ENCODE measurements at places on chromosomes 7 and 10.

DNA sequence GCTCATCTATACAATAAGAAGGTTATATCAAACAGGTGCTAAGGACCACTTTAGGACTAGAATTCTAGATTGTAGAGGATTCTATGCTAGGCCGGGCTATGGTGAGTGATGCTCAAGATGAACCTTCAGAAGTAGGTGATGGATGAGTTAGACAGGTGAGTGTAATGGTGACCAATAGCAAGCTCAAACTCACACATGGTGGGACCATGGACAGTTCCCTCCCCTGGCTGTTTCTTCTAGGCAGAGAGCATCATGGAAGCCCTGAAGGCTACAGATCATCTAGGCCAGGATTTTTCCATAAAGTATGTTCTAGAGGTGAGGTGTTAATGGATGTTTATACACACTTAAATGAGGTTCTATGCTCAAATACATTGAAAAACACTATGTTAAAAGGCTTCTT is 162.2 kb upstream of the WDR11 start:
- no peak for DNase-seq

DNA sequence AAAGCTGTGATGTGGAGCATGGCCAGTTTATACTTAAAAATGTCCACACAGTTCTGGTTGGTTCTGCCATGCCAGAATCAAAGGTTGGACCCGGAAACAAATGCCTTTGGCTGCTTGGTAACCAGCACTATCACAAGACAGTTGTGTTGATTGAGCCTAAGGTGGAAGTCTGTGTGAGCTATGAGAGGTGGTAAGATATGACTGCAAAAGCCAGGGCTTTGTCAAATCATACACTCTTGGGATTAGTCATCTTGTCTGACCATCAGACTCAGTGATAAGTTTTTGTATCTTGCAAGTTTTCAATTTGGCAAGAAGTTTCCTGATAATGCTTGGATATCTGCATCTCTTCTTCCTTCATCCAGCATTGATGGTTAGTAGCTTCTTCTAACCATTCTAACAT is 35.5 kb downstream of the GPR141 start:
- no peak for DNase-seq

DNA sequence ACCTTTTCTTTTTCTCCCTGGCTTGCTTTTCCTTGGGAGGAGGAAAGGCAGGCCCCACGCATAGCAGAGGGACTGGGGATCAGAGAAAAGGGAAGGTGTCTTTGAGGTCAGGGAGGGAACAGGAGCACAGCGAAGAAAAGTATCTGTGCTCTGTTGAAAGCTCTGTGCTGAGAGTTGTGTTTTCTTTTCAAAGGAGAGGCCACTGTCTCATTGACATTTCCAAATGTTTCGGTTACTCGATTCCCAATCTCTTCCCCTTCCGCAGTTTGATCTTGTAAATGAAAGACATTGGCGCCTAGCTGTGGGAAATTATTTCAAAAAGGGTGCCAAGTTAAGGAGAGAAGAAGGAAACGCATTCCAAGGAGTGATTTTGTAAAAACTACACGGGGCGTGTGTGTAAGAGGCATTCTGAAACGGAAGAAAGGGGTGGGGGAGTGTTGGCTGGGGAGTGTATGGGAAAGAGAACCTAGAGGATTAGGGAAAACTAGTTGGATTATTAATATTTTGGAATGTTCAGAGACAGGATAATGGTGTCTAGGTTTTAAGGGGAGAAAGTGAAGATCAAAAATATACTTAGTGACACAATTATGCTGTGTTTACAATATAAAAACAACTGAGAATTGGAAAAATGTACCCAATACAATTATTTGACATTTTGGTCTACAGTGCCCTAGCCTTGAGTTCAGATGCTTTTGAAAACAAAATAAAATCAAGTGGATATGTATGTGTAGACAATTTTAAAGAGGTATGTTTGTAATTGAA is 708 bp downstream of the KLHDC10 start:
- no peak for DNase-seq

DNA sequence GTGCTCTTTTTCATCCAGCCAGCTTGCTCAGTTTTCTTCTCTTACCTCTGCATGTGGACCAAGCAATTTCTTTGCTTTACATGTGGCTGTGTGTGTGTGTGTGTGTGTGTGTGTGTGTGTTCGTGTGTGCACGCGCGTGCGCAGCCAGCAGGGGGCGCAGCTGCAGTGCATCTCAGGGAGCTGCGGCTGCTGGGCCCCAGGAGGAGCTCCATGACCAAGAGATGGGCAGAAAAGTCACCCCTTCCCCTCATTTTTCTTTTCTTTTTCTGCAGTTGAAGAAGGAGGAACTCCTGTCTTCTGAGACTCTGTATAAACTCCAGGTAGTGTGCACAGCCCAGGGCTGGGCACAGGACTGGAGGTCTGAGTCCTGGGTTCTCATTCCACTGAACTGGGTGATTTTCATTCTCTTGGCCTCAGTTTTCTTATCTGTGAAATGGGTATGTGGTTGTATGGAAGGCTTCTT is 41.8 kb downstream of the BLNK start:
- peak; percentile 58 for DNase-seq

GRCh38 chr7:6221340-6222319 is 50.8 kb downstream of the CYTH3 start:
- DNase-seq = no peak

GRCh38 chr7:99693427-99694200 is 13.8 kb upstream of the CYP3A5 start:
- DNase-seq = no peak

Data from stimulated activated CD4-positive, alpha-beta T cell treated with anti-CD3 and anti-CD28 coated beads, Interleukin-1b, Interleukin-23, amount 100 ng/mL, for 1 hour (primary cell).